Brain microvascular endothelial cell (primary cell): ENCODE measurements at places on chromosomes 1 and 21.

GRCh38 chr1:242467556-242468145 is 56.8 kb downstream of the PLD5 start:
- DNase-seq, result peak; percentile 48

DNA sequence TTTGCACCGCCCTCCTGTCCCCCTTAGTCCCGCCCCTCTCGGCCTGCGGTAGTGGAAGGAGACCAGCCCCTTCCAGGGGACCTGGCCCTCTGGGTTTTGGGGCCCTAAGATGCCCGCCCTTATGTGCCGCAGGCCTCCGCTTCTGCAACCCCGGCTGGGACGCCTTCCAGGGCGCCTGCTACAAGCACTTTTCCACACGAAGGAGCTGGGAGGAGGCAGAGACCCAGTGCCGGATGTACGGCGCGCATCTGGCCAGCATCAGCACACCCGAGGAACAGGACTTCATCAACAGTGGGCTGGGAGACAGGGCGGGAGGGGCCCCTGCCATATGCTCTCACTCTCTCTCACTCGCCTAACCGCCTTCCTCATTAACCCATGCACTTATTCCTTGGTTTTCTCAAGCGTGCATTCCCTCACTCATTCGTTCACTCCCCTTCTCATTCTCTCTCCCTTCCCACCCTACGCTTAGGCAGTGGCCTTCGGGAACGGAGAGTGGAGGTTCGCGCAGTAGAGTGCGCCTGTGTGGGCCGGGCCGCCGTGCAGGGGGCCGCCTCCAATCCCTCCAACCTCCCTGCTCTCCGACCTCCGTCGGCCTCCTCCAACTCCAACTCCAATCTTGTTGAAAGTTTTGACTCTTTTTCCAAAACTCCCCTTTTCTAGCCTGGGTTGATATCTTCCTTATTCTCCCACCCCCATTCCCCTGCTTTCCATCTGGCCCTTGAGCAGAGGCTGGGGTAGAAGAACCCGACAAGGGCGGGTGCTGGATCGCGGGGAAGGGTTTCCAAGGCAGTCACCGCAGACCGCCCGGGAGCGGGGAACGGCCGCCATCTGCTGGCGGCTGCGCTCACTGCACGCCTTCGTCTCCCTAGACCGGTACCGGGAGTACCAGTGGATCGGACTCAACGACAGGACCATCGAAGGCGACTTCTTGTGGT is 15.2 kb downstream of the BCAN start:
- peak; percentile 55 for DNase-seq

DNA sequence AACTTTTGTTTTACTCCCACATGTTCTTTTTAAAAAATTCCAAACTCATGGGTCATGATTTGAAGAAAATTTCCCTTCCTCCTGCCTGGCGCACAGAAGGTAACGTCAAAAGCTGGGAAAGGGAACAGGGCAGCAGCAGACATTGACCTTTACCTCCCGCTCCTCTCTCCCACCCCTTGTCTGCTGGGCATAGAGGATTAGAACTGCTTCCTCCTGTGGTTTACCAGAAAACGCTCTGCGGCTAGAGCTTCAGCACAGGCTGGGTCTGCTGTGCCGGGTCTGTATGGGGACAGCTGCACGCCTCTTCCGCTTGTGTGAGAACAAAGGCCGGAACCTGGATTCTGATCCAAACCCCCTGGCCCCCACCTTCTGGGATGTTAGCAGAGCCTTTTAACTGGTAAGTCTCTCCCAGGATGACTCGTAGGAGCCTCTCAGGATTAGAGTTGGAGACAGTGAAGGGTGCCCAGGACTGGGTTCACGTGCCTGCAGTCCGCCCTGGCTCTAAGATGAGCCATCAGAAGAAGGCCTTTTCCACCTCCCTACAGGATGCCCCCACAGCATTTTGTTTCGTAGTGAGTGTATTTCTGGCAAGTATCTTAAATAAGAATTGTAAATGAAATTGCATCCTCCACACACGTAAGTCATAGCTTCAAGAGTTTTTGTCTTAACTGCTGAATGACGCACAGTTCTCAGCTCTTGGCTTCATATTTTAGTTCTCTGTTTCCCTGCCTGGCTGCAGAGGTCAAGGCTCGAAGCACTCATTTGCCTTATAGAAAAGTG is 5.2 kb downstream of the H6PD start:
- DNase-seq, result peak; percentile 57

DNA sequence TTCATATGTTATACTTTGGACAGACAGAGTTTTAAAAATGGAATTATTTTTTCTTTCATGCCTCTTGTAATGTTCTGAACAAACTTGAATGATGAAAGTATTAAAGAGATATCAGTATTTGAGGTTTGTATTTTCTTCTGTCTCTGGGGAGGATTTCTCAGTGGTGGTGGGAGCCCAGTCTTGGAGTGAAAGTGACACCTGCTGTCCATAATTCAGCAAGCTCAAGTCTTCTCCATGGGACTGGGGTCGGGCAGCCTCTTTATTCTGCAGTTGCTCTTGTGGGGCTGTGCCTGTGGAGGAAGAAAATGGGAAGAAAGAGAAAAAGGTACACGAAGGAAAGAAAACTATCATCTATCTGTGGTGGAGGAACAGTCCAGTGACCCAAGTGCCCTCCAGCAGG is 56.1 kb downstream of the SMYD2 start:
- DNase-seq, result no peak

- no peak for DNase-seq
These were observed 1.1 kb upstream of the ZNF496 start for GRCh38 chr1:247332623-247333361.

DNA sequence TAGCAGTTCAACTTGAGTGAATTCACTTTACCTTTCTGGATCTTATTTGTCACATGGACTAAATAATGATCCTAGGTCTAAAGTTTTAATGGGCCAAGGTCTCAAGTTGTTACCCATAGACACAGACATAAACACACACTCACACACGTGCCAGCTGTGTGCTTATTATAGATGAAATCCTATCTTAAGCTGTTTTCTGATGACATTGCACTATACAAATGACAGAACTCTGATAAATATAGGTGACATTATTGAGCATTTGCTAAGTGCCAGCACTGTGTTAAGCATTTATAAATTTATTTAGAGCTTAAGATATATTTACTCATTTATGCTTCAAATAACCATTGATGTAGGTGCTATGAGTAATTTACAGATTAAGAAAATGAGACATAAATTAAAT is 474.4 kb upstream of the NR5A2 start:
- no peak for DNase-seq

- DNase-seq, result peak; percentile 62
These were observed 403.6 kb downstream of the RRAGC start for GRCh38 chr1:38455829-38456530.

- no peak for DNase-seq
These were observed 173.3 kb downstream of the FASLG start for GRCh38 chr1:172832006-172832725.

GRCh38 chr1:7076572-7076971 is 291.3 kb downstream of the CAMTA1 start:
- no peak for DNase-seq

DNA sequence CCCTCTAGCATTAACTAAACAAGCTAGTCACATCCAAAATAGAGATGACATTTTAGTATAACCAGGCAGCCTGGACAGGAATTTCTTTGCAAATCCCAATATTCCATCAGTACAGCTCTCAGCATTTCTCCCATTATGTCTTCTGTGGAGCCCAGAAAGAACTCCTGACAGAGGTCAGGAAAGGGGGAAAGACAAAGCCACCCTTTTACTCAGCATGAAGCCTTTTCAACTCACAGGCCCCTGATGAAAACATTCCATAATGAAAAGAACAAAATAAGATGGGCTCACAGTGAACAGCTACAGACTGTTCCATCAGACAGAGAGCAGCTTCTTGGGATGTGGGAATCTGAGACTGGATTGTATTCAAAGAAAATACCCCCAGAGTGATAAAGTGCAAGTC is 80.6 kb downstream of the TEX35 start:
- no peak for DNase-seq

DNA sequence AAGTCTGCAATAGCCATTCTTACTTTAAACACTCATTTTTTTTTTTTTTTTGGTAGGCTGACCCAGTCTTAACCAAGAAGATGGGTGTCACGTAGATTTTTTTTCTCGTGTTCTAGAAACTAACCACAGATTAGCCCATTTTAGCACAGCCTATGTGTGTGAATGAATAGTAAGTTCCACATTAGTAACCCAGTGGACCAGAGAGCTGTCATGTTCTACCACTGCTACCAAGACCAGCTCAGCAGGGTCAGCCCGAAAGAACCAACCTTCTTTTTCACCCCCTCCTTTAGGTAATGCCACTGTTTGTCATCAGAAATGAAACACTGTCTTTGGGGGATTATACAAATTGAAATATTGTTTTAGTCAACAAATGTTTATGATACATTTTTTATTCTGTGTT is 221.1 kb upstream of the PLXNA2 start:
- DNase-seq, result no peak

- DNase-seq, result no peak
These were observed 375.1 kb downstream of the NPHP4 start for GRCh38 chr1:5617179-5617520.

DNA sequence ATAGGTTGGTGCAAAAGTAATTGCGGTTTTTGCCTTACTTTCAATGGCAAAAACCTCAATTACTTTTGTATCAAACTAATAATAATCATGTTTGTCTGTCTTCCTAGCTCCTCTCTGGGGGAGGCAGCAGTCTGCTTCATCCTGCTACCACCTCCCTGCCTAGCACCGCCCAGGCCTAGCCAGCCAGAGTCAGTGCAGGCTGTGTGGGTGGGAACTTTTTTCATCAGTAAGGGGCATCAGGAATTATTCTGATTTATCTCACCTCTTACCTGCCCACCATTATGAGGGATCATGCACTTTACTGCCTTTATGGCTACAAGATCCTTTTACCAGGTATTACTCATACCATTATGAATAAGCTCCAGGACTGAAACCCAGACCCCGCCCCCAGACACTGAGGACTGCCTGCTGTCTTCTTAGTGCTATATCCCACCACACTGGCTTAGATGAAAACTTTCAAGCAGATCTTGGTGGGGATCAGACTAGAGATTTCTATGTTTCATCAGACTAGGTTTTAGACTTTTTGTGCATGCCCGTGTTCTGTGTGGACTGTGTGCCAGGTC is 116.4 kb downstream of the PBX1 start:
- peak; percentile 39 for DNase-seq

DNA sequence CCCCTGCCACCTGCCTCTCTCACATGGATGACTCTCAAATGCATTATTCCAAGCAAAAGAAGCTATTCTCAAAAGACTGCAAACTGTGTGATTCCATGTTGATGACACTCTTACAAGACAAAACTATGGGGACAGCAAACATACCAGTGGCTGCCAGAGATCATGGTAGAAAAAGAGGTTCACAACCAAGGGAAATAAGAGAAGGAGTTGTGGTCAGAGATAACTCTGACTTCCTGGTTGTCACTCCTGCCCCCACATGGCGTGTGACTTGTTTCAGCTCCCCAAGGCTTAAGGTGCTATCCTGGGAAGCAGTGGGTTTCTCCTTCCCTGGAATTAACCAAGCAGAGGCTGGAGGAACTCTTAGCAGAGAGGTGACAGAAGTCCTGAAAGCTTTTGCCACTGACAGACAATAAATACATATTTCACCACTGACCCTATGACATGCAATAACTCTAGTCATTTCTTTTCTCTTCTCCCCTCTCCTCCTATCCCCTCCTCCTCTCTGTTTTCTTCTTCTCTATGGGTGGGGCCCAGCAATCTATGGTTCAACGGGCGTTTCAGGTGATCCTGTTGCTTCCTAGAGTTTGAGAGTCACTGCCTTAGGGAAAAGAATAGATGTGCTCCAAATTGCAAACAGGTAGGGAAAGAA is 185.1 kb downstream of the FCRL5 start:
- DNase-seq, result no peak

DNA sequence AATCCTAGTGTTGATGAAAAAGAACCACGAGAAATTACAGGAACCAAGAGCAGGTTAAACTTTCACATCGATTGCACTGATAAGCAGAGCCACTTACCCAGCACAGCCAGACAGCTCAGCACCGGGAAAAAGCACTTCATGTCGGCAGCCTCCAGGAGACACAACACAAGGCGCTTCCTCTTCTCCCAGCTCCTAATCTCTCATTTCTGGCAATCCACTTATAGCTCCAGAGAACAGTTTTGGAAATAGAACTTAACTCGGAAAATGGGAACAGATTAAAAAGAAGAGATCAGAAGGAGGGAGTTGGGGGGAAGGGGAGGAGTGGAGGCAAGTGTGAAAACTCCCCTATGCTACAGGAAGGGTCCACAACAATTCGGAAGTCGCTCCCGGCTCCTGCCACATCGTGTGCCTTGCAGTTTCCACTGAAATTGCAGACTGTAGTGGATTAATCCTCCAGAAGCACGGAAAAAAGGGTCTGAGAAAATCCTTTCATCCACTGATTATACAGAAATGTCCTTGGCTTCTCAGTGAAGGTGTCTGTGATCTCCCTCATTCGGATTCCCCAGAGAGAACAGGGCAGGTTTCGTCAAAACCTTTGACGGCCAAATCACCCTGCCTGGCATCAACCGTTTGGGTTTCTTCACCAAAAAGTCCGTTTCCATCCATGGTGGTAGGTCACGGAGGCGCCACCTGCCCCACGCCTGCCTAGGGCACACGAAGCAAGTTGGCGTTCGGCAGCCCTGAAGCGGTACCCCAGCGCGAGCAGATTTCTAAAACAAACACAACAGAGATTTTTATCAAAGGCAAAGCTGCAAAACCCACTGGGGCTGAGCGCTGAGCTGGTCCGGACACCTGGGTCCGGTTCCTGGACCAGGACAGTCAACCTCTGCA is 1.1 kb downstream of the IGSF3 start:
- no peak for DNase-seq

DNA sequence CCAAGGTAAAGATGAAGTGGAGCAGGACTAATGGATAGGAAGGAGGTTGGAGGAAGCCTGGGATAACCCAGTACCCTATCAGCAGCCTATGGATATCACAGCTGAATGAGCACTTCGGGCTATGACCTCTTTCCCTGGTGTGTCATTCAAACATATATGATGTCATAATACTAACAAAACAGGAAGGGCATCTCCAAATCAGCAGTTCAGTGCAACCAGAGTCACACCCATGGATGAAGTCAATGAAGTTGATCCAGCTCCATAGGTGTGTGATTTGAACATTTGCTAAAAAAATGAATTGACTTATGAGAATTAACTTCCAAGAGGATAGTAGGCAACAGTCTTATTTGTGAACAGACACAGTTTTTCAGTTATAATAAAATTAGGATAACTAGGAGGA is 1.7 kb upstream of the C1orf116 start:
- DNase-seq, result no peak

- DNase-seq, result no peak
These were observed 2.9 kb upstream of the C1orf105 start for GRCh38 chr1:172417557-172417956.

GRCh38 chr21:30306884-30307283 is 13.2 kb downstream of the KRTAP26-1 start:
- no peak for DNase-seq

- no peak for DNase-seq
These were observed 1.6 kb upstream of the HYI start for GRCh38 chr1:43455213-43455889.
